ENCODE measurements at places on chromosomes 7 and 10.

DNA sequence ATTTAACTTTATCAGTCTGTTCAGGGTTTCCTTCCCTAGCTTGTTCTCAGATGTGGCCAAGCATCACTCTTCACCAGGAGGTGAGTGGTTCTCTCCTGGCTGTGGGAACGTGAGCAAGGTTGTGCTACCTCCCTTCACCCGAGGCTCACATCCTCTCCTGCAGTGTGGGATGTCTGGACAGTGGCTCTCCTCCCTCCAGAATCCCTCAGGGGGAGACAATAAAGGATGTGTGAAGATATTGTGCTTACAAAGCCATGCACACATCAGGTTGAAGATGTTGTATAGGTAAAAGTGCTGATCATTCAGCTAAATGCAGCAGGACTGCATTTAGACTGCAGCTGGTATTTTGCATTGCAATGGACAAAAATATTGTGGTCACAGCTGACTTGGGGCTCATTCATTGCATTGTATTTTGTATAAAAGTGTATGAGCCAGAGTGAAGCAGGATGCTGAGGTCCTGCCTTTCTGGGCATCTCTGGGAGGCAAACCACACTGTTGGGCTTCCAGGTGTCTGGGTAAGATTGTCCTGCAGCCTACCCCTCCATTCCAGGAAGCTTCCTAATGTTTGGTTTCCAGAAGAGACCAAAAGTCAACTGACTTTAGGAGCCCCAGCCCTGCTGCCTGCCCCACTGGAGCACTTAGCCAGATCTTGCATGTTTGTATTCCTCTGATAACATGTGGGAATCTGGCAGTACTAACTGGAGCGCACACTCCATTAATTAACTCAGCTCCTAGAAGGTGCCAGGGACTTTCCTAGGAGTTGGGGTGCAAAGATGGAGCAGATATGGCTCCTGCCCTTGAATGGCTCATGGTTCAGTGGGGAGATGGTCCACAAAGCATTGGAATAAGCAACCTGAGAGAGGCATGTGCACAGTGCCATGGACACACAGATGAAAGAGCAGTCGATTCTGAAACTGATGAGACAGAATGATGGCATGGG, 292.5 kb upstream of the ZNF32 start:
- DNase-seq, result no peak

- DNase-seq, result no peak
Observed at GRCh38 chr10:92567952-92568600, 5.8 kb downstream of the IDE start.

DNA sequence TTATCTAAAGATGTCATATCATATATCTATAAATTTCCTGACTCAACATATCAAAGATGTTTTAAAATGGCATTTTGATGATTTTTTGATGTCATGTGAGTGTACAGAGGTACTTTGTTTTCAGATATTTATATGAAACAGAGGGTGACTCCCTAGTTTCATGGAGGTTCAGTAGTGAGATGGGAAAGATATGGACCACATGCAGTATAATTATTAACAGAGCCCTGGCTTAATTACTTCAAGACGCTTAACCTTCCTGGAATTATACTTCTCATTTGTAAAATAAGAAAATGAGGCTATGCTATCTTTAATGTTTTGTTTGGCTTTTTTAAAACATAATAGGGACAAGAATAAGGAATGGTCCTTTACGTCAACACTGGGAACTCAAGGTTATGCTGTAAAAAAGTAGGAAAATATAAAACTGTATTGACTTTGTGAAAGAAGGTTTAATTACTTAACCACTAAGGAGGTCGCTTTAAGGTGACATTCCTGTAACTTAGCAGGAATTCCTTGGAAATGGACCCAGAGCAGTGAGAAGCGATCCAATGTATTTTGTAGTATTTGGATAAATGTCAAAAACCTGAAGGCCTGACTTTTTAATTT, 821.0 kb upstream of the IGFBP3 start:
- DNase-seq, result no peak

DNA sequence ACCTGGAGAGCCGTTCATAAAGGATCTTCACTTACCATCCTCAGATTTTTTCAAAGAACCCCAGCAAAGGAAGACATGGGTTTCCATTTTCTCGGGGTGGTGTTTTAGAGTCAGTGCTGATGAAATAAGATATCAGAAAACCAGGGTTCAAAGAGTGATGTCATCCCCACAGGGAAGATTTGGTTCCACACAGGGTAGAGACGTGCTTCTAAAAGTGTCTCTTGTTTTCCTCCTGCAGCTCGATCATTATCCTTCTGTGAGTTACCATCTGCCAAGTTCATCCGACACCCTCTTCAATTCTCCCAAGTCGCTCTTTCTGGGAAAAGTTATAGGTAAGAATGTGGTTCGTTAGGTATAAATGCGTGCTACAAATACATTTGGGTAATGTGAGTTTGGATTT, 323.8 kb upstream of the C7orf33 start:
- DNase-seq, result no peak

DNA sequence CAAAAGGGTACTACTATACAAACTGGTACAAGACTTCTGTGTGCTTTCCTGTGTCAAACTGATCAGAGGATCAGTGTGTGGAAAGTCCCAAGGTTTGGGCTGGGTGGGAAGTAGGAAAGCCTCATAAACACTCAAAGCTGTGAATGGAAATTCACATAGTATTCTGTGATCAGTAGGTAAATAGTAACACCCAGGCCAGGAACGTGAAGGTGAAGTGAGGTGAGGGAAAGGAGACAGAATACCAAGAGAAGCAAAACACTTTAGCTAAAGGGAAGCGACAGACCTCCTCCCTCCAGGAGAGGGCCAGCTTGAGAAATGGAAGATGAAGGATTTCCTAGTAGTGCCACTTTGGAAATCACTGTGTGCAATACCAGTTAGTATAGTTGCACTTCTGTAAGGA, 451.9 kb downstream of the KCNMA1 start:
- no peak for DNase-seq

DNA sequence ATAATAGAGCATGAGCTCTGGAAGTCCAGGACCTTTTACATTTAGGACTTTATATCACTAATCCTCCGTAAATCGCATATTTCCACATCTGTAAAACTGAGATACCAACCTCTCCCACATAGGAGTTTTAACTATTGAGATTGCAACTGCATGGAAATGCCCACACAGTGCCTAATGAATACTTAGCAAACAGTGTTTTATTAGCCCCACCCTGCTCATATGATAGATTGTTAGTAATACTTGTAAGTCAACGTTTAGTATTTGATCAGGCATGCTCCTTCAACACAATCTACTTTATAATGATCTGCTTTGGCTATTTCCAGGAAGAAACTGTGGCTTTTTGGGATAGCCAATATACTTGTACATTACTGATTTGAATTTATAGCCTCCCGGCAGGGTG, 8.5 kb downstream of the PDZD8 start:
- DNase-seq, result no peak

DNA sequence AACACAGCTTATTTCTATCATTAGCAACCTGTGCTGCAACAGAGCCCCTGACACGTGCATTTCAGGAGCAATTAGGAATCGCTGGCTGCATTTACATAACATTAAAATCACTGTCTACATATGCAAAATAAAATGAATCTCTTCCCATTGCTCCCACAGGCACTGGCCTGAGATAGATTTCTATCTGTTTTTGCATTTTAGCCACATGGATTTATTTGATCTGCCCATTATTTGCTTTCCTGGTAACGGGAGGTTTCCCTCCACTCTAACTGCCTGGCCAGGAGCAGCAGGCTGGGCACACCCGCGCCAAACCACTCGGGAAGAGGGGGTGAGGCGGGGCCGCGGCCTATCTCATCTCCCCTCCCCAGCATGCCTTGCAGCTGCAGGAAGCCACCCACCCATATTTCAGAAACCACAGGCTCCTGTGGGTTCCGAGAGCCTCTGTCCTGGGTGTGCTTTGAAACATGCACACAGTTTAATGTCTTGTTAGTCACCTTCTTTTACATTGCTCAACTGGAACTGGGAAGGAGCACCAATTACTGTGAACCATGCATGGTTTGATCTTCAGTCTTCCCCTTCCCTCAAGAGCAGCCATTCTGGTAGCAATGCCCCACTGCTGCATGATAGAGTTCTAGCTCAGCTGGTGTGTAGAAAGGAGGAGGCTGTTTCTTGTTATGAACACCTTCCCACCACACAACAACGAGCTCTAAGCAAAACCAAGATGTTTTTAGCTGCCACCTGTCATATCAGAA, 37.7 kb upstream of the IKZF1 start:
- no peak for DNase-seq

GRCh38 chr7:32428546-32428945, 61.6 kb downstream of the LSM5 start:
- no peak for DNase-seq

DNA sequence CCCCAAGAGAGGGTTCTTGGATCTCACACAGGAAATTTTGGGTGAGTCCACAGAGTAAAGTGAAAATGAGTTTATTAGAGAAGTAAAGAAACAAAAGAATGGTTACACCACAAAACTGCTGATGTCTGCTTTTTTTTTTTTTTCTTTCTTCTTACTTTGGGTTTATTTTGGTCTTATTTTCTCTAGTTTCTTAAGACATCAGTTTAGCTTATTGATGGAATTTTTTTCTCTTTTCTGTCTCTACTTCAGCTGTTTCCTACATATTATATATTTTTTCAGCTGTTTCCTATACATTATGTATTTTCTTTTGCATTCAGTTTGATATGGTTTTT, 166.4 kb downstream of the CCSER2 start:
- no peak for DNase-seq

GRCh38 chr7:50655490-50655889, 90.3 kb upstream of the DDC start:
- DNase-seq, result no peak

DNA sequence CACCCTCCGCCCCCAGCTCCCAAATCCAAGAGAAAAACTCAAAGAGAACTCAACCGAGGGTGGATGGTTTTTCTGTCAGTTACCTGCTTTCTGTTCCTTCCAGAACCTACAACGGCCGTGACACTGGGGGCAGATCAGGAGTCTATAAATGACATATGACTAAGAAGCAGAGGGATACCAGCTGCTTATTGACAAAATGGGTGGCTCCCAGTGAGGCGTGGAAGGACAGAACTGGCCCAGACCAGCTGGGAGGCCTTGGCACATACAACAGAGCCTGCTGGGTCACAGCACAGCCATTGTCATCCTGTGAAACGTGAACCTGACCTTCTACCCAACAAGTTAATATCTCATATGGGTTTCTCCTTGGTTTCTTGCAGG, 84.3 kb upstream of the ADRB1 start:
- DNase-seq, result no peak

GRCh38 chr7:92875719-92876118, 39.3 kb upstream of the CDK6 start:
- DNase-seq, result no peak

GRCh38 chr7:43057141-43057540, 55.3 kb upstream of the HECW1 start:
- DNase-seq, result no peak

- no peak for DNase-seq
Observed at GRCh38 chr10:6195846-6196245, 6.9 kb upstream of the PFKFB3 start.

GRCh38 chr10:48332166-48332870, 25.8 kb downstream of the MAPK8 start:
- no peak for DNase-seq

- DNase-seq, result no peak
Observed at GRCh38 chr10:93667795-93668194, 34.6 kb downstream of the FRA10AC1 start.

DNA sequence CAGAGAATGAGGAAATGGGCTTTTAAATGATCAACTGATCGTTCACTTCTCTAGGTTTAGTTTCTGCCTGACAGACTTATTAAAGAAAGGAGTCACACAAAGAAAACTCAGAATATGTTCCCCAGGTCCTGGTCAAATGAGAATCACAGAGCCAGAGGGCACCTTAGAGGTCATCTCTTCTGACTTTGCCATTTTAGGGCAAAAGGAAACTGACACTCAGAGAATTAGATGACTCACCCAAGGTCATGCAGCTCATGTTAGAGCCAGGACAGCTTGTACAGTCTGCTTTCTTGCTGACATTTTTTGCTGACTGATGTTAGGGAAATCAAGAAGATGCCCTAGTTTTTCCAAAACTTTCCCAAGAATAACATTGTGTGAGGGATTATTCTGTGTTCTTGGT, 312.7 kb upstream of the SP8 start:
- DNase-seq, result no peak

GRCh38 chr7:126026421-126027088, 1096.9 kb upstream of the POT1 start:
- DNase-seq, result no peak

- no peak for DNase-seq
Observed at GRCh38 chr10:1516492-1517165, 220.7 kb downstream of the ADARB2 start.

GRCh38 chr10:70223728-70224127, 9.5 kb downstream of the PPA1 start:
- DNase-seq, result no peak
